Natural killer cell treated with Interleukin-12 subunit alpha and Interleukin-12 subunit beta and Interleukin-15 and Interleukin-18, amount 100 ng/mL, for 72 hours (primary cell): ENCODE measurements at places on chromosomes 2 and 18. TPM values are rescaled to one million over a fixed set of nuclear protein-coding genes. Genes with fewer than 3 reads are reported as not detected.

C2orf80 gene
- total RNA-seq = not detected

FKBP7 gene
- total RNA-seq = 2.1 TPM

ALKAL2 gene
- total RNA-seq = 1.1 TPM

SALL3 gene
- not detected for total RNA-seq

HOXD12 gene
- total RNA-seq = not detected

GMCL1 gene
- total RNA-seq = 18.6 TPM

ASB18 gene
- total RNA-seq = not detected

IL36G gene
- not detected for total RNA-seq

HK2 gene
- 71.3 TPM for total RNA-seq

- no peak for DNase-seq
Measured at GRCh38 chr2:43391878-43392215, 165.4 kb upstream of the ZFP36L2 start.

- no peak for DNase-seq
Measured at GRCh38 chr2:16010951-16011620, 70.7 kb downstream of the MYCN start.

GRCh38 chr2:45024600-45025291 lies 15.5 kb upstream of the SIX2 start:
- peak; percentile 35 for DNase-seq

DNA sequence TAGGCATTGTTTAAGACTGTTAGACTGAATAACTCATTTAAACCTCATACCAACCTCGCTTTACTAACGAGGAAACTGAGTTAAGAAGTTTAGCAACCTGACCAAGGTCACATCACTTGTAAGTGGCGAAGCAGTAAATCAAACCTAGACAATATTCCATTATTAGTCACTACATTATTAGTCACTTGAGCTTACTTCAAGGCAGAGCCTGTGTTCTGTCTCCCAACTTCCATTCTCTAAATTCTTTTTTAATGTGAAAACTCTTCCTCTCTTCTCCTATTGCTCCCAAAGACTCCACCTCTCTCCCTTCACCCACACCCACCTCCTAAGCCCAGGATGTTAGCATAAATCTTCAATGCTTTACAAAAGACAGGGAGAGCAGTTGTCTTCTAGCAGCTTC lies 156.5 kb downstream of the ARL6IP6 start:
- no peak for DNase-seq

DNA sequence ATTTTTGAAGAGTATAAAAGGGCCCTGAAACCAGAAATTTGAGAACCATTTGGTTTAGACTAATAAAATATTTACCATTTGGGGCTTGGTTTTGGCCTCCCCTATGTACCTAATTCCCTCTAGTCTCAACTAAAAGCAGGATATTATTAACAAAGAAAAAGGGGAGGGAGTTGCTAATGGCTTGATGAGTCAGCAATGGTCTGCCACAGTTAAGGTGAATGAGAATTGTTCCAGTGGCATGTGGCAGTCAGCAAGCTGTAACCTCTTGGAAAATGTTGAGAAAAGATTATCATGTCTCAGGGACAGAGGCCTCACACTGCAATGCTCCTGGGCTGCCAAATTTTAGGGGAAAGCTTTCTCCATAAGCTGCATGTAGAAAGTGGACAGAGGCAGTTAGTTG lies 20.1 kb upstream of the SLC39A10 start:
- DNase-seq = no peak

DNA sequence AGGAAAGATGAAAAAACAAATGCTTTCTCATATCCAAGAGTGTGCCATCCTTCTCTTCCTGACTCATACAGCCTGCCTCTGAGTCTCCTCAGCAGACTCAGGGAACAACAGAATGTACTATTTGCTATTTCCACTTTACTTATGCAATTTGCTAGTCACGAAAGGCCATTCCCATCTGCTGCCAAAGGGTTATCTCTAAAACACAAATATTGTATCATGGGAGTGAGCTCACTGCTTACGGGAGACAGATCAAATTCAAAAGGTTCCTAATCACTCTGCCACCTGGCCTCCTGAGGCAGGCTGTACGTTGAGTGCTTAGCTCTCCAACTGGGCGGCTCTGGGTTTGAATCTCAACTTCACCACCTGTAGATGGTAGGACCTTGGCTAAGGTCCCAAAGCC lies 92.0 kb downstream of the GAREM1 start:
- DNase-seq = no peak

DNA sequence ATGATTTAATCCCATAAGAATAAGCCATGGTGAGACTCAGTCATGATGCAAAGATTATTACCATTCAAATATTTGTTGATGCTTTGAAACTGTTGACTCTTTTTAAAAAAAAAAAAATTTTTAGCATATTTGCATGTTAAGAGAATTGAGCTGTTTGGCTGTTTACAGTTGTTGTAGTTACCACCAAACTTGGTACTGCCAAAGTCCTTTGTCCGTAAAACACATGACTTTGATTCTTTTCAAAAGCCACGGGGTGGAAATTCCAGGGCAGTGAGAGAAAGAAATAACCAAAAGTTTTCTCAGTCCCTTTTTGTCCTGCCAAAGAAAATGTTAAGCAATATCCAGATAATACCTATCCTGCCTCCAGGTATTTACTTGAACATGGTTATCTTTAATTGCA lies 474.8 kb downstream of the METTL4 start:
- no peak for DNase-seq

- no peak for DNase-seq
Measured at GRCh38 chr2:86028766-86029381, 76.8 kb downstream of the POLR1A start.

GRCh38 chr2:20509770-20510490 lies 63.1 kb downstream of the RHOB start:
- no peak for DNase-seq

- DNase-seq = no peak
Measured at GRCh38 chr18:13184396-13184795, 34.2 kb upstream of the LDLRAD4 start.

DNA sequence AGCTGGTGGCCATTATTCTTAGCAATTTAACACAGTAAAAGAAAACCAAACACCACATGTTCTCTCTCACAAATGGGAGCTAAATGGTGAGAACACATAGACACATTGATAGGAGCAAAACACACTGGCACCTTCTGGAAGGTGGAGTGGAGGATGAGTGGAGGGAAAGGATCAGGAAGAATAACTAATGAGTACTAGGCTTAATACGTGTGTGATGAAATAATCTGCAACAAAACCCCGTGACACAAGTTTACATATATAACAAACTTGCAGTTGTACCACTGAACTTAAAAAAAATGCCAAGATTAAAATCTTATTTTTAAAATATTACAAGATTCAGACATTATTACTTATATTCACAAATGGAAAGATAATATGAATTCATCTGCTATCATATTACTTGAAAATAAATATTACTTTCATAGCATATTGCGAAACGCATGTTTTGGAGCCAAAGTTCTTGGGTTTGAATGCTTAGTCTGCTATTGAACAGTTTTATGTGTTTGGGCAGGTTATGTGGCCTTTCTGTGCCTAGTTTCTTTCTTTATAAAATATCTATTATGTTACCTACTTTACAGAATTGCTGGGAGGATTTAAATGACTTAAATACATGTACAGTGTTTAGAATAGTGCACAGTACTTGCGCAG lies 20.5 kb downstream of the ANKRD62 start:
- DNase-seq = no peak

DNA sequence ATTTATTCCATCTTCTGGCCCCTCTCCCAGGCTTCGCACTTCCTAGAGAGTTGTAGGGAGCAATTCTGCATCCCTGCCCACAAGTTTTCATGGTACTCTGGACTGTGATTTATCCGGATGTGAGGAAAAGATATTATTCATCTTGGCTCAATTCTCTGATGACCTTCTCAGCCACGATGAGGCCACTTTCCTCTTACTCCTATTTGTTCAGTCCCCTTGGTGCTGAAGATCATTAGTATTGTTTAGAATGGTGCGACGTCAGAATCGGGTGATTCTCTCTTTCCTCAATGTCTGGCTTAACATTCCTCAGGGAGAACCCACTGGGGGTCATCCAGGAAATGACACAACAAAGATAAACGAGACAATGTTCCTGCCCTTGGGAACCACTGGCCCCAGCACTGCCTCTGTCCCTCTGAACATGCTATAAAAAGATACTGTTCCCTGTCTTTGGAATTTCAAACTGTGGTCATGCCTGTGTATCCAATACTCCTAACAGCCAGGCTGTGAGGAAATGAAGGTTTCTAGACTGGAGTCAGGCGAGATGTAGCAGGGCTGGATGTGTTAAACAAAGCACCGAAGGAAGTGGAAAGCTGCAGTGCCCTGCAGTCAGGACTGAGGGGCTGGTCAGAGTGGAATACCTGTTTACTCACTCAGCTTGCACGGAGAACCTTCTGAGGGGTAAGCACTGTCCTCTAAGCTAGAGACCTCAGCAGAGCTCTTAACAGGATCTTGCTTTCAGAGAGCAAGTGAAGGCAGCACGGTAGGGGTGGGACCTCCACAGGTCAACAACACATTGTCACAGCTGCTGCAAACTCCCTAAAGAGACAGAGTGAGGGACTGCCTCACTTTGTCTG lies 12.9 kb upstream of the GLI2 start:
- no peak for DNase-seq

DNA sequence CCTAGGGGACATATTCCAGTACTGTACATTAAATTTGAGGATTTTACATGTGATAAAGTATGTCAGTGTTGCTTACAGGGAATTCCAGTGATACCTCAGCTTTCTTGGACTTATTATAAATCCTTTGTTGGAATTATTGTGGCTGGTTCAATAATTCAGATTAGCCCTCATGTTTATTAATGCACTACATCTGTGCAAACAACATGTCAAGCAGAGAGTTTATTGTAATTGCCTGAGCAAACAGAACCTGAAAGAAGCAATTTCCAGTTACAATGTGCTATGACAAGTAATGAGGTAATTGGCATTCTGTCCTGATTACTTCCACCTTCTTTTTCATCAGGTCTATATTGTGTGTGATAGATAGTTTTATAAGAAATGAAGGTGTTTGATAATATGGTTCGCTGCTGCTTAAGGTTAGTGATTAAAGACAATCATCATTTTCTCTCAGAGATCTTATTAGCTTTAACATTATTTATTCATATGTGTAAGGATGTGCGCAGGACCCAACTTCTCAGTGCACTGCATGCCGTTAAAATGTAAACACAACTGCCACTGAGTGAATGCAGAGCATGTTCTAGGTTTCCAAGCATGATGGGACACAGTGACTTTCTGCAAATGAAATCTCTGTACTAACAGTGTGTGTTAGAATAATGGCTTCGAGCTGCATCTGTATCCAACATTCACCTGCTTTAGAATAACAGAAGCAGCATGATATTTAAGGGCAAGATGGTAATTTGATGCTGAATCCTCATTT lies 973.7 kb upstream of the POU3F3 start:
- no peak for DNase-seq

DNA sequence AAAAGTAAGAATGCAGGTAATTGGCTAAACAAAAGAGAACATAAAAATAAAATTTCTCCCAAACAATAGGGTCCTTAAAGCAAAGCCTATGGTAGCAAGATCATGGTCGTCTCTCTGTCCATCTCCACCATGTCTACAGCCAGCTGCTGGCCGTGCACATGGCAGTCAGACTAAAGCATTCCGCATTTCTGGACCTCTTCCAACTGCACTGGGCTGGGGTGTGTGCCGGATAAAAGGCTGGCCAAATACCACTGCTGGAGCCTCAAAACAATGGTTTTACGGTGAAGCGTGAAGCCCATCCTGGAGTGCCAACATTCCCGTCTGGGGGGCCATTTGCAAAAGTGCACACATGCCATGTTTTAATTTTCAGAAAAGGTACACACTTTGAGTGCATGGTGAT lies 74.8 kb upstream of the PIEZO2 start:
- DNase-seq = no peak

DNA sequence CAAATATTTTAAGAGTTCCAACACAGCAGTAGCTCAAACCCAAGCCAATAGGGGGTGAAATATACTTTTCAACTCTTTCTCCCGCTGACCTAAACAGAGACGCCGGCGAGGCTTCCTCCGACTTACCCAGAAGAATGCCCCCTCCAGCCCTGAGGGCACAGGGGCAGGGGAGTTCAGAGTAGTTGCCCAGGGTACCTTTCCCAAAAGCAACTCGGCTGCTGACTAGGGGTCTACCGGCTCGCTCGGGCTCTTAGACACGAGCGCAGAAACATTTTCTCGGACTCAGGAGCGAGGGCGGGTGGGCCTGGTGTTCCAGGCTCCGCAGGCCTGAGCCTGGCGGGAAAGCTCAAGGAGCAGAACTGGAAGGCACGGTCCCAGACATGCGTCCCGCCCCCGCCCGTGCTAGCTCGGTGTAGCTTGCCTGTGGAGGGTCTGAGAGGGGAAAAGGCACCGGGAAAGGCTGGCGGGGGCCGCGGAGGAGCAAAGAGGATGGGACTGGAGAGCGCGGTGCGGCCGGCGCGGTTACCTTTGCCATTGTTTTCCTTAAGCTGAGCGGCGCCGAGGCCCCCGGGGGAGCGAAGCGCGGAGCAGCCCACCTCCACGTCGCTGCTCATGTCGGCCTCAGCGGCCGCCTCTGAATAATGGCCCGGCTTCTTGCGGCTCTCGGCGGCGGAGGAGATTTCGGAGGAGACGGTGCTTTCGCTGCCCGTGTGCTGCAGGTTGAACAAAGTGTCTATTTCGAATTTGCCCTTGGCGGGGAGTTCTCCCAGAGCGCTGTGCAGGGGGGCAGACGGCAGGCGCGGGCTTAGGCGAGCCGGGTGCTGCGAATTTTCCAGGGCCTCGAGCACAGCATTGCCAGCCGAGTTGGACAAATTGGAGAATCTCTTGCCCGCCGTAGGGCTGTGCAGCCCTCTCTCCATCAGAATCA lies 674 bp downstream of the EVX2 start:
- DNase-seq = no peak

DNA sequence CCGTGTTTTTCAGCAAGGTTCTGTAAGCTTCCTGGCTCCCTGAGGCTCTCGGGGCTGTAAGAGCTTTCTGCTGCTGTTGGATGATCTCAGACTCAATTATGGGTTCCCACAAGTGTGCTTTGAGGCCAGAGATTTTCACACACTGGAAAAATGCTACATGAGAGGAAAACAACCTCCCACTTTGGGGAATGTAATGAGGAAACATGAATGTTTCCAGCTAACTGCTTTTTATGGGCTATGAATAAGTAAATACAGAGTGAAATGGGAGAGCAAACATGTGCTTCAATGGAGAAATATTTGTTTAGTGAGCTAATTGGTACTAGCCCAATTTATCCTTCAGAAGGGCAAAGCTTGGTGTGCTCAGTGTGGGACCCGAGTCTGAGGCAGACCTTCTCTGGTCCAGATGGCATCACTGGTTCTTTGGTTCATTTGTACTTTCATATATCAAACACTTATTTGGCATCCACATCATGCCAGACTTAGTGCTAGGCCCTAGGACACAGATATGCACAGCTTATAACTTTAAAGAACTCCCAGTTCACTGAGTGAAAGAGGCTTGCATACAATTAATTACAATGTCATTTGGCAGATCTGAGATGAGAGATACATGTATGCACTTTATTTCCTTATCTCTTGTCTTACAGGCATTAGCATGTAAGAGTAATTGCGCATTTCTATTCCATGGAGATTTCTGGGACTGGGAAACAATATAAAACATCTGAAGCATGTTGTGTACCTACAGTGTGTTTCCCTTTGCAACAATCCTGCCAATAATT lies 248.8 kb downstream of the RDH14 start:
- no peak for DNase-seq

DNA sequence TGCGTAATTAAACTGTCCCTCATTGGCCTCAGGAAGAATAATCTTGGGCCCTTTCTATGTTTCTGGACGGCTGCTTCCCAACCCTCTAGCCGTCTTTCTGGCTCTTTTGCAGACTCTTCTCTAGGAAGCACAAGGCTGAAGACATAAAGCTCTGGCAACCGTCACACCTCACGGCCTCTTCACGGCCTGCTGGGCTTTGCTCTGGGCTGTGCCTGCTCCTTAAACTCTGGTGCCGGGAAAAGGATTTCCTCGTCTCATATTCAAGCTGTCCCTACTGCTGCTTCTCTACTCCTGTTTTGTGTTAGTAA lies 36.0 kb upstream of the WIPF1 start:
- DNase-seq = no peak
